Stimulated activated CD4-positive, alpha-beta T cell treated with anti-CD3 and anti-CD28 coated beads, Interleukin-1b, Interleukin-23, amount 100 ng/mL, for 1 hour (primary cell): ENCODE measurements at places on chromosomes 1 and 21.

GRCh38 chr1:153509729-153510354, 25.9 kb downstream of the S100A6 start:
- DNase-seq: no peak

DNA sequence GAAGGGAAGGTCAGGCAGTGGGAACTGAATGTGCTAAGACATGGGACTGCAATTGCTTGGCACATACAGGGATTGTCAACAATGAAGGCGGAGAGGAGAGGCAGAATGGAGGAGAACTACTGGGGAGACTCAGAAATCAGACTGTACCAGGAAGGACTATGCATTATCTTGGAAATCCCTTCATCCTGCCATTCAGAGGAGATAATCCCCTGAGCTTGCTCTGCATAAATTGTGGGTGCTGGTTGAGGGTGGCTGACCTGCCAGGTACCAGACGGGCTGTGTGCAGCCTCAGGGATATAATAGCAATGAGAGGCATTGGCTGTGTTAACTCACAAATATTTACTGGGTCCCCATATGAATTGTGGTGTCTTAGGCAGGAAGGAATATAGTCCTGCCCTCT, 5.0 kb upstream of the TRABD2B start:
- DNase-seq: no peak

DNA sequence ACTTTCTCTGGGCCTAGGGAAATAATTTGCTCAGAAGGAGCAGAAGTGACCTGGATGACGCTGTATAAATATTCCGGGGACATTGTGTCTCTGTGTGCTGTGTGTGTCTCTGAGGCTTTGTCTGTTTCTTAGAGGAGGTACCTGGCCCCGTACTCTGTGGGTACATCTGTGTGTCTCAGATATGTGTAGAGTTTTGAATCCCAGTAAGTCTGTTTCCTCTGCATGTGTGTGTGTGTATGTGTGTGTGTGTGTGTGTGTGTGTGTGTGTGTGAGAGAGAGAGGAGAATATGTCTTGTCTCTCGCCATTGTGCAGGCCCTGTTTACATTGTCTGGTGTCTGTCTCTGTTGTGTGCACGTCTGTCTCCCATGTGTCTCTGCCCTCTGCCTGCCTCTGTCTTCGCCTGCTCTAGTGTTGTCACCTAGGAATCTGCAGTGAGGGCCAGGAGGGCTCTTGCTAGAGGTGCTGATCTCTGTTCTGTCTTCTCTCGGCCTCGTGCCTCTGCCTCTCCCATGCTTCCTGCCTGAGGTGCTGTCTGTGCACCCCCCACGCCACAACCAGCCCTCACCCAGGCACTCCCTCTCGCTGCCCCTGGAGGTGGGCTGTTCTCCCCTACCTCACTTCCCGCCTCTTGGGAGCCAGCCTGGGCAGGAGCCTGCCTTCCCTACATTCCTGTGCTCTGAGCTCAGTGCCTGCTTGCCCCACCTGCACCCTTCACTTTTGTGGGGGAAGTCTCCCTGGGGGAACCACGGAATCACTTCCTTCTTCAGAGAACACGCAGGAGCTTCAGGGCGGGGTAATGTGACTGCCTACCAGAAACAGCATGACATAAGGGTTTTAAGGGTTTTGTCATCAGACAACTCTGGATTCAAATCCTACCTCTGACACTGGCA, 5.9 kb downstream of the MAP7D1 start:
- DNase-seq: no peak

GRCh38 chr1:17441265-17441992, 2.0 kb upstream of the RCC2 start:
- DNase-seq: no peak
